Activated CD4-positive, alpha-beta T cell treated with anti-CD3 and anti-CD28 coated beads, Interleukin-10, Interleukin-2, amounts not matched to agents 100 ng/mL and 50 ng/mL, durations not matched to agents 16 hours and 8 hours (primary cell): ENCODE measurements at places on chromosomes 6 and 20.
A peak's percentile ranks its signal among the peaks of the same experiment; 100 is the strongest.

GRCh38 chr20:37668166-37668565 lies 25.7 kb upstream of the CTNNBL1 start:
- DNase-seq: no peak

GRCh38 chr6:158518191-158519127 lies 41.4 kb upstream of the TMEM181 start:
- DNase-seq: peak; percentile 82

- no peak for DNase-seq
Observed at GRCh38 chr6:55895972-55896730, 20.8 kb upstream of the BMP5 start.

- no peak for DNase-seq
Observed at GRCh38 chr6:47066418-47066817, 24.3 kb upstream of the ADGRF1 start.

DNA sequence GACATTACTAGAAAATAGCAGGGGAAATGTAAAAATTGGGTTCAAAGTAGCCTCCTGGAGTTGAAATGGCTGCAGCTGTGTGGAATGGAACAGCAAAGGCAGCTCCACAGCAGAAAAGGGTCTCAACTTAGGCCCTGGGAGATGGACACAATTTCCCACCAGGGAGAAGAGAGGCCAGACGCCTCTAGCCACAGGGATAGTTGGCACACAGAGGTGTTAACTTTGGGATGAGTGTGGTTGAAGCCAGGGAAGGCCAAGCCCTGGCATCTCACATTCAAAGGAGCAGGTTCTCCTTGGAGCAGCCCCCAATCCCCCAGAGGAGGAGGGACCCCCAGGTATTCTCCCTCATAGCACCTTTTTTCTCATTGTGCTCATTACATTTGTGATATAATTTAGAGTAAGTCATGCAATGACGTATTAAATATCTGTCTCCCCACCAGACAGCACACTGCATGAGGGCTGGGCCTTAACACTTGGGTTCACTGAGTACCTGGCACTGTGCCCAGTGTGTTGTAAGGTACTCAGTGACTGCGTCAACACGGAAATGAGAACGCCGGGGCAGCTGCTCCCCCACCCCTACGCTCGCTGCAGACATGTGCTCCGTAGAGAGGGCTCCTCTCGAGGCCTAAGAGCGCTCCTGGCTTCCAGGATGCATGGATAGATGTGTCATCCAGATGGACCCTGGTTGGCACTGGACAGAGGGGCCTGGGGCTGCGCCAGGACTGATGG lies 76.0 kb upstream of the CD93 start:
- DNase-seq: no peak

- DNase-seq: no peak
Observed at GRCh38 chr20:41499064-41499463, 119.1 kb downstream of the CHD6 start.

DNA sequence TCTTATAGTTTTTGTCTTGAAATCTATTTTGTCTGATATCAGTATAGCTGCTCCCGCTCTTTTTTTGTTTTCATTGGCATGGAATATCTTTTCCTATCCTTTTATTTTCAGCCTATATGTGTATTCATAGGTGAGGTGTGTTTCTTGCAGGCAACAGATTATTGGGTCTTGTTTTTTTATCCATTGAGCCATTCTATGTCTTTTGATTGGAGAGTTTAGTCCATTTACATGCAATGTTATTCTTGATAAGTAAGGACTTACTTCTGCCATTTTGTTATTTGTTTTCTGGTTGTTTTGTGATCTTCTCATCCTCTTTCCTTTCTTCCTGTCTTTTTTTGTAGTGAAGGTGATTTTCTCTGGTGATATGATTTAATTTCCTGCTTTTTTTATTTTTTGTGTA lies 24.0 kb upstream of the GRM4 start:
- no peak for DNase-seq

GRCh38 chr6:119985952-119986736 lies 636.6 kb upstream of the MAN1A1 start:
- DNase-seq: no peak

- peak; percentile 11 for DNase-seq
Observed at GRCh38 chr6:12911427-12911826, 194.9 kb downstream of the PHACTR1 start.

DNA sequence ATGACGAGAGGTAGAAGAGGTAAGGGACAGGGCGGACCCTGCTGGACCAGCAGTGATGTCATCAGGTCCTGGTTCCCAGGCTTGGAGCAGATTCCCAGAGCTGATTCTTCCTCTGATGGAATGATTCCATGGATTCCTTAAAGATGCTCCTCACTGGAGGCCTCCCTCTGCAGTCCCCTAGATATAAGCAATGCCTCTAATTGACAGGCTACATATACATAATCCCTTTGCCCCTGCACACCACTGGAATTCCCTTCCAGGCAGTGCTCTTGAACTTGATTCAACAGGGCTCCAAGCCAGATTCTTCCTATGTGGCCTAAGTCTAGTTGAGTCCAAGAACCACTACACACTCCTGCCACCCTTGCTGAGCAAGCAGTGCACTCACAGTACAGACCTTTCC lies 52.3 kb upstream of the L3MBTL3 start:
- no peak for DNase-seq

DNA sequence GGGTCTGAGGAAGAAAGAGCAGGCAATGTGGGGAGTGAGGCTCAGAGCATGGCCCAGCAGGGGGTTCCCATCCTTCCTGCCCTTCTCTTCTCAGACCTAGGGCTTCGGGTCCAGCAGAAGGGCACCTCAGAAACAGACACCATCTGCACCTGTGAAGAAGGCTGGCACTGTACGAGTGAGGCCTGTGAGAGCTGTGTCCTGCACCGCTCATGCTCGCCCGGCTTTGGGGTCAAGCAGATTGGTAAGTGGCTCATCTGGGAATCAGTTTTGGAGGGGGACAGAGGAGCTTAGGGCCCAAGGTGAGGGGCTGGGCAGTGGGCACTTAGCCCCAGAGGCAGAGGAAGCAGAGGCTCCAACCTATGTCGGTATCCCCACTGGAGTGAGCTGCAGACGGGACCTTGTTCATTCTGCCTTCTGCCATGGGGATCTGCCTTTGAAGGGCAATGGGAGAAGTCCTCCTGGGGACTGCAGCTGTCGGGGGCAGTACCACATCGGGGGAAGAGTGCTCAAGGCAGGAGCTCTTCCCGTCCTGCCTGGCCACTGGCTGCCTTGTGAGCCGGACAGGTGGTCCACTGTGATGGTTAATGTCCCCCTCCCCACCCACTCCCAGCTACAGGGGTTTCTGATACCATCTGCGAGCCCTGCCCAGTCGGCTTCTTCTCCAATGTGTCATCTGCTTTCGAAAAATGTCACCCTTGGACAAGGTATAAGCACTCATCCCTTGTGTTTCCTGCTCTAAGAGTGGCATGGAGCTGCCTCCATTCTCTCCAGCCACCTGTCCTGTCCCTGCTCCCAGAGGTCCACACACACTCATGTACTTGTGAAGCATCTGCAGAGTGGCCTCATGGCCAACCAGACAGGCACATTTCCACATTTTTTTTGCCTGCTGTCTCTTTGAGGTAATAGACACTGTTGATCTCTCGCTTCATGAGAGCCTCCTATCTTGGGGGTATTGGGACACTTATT lies 4.7 kb downstream of the CD40 start:
- no peak for DNase-seq

GRCh38 chr6:9520417-9521151 lies 894.3 kb downstream of the TFAP2A start:
- DNase-seq: peak; percentile 44
